ENCODE measurements at places on chromosomes 7 and 10.

DNA sequence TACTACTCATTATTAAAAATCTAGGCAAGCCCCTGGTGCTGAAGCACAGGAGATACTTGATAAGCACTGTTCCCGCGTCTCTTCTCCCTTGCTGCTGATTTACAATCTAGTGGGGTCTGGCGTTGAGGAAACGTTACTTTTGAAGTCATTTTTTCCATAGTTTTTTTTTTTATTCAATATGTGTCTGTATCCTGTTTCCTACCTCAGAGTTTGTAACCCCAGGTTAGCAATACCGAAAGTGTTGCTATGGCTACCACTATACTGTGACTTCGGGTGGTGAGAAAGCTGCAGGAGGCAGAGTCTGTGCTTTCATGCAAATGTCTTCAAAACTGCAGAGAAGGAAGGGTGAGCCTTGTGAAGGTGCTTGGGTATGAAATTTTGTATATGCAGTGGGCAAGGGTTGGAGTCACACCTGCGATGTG is 458.8 kb upstream of the GHITM start:
- DNase-seq = peak; percentile 30

DNA sequence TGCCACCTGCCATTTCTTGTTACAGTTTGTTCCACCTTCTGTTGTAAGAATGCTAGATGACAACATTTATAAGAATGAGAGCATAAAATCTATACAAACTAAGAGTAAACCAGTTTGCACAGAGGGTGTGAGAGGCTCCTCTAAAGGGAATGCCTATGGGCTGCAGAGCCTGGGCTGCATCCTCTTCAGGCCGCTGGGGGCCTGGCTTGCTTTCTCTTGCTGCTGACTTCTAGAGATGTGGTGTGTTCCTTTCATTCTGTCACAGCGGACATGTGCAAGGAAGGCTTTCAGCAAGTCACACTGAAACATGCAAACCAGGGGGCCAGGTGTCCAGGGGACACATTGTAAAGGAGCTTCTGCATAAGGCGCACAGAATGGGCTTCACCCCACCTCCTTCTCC is 7.1 kb upstream of the ATP6V1F start:
- DNase-seq = no peak

- no peak for DNase-seq
Measured at GRCh38 chr7:33422825-33423645, 293.7 kb downstream of the BBS9 start.

- no peak for DNase-seq
Measured at GRCh38 chr7:107922886-107923285, 31.9 kb downstream of the DLD start.

DNA sequence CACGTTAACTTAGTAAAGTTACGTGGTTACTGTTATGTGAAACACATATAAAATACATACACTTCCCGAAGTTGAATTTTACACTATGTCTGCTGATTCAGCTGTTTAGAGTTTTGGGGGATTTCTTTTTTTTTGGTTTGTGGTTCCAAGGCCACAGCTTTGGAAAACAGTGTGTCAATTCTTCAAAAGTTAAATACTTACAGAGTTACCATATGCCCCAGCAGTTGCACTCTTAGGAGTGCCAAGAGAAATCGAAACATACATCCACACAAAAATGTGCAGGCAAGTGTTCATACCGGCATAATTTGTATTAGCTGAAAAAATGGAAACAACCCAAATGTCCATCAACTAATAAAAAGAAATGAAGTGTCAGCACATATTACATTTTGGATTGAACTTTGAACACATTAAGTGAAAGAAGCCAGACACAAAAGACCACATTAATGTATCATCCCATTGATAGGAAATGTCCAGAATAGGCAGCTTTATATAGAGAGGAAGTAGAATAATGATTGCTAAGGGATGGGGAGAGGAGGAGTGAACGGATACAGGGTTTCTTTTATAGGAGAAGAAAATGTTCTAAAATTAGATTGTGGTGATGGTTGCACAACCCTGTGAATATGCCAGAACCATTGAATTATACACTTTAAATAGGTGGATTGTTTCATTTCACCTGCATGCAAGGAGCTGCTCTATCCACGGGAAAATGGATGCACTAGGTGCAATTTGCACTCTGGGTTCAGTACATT is 17.6 kb downstream of the APBB1IP start:
- no peak for DNase-seq

DNA sequence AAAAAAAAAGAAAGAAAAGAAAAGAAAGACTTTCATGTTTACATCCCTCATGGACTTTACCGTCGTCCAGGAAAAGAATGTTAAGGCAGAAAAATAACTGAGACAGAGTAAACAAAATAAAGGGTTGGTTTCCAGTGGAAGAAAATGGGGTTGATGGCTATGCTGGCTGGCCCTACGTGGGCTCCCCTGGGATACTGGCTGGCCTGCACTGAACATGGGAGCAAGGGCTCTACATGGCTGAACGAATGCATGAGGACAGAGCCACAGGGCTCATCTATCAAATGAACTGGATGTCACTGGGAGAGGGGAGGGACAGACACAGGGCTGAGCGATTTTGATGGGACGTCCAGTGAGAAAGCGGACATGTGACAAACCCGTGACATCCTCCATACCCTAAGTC is 2.5 kb upstream of the UCMA start:
- DNase-seq = no peak

- no peak for DNase-seq
Measured at GRCh38 chr10:33133557-33133956, 175.5 kb upstream of the ITGB1 start.

DNA sequence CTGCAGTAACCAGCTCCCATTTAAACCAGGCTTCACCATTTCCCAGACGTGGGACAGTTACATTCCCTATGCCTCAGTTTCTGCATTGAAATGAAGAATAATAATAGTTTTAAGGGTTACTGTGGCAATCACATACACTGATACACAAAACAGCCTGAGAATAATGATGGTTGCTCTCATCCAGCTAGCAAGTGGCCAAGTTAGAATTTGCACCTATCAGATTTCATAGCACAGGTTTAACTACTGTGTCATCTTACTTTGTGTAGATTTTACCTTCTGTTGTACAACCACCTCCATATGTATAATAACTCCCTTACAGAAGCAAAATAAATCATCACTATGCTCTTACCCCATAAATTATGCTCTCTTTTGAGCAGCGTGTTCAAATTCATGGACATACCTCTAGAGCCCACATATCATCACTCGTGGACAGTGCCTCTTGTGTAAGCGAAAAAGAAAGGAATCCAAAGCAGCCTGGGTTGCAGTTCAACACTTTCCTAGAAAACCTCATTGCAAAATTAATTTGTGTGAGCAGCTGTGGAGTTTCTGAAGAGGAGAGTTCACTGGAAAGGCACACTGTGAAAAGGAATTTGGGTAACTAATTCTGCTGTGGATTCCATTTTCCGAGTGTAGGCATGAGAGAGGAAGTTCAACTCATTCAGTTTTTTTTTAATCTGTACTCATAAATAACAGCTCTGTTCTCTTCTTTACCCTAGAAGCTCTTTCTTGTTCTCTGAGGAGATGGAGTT is 492.5 kb downstream of the ARL4A start:
- no peak for DNase-seq

DNA sequence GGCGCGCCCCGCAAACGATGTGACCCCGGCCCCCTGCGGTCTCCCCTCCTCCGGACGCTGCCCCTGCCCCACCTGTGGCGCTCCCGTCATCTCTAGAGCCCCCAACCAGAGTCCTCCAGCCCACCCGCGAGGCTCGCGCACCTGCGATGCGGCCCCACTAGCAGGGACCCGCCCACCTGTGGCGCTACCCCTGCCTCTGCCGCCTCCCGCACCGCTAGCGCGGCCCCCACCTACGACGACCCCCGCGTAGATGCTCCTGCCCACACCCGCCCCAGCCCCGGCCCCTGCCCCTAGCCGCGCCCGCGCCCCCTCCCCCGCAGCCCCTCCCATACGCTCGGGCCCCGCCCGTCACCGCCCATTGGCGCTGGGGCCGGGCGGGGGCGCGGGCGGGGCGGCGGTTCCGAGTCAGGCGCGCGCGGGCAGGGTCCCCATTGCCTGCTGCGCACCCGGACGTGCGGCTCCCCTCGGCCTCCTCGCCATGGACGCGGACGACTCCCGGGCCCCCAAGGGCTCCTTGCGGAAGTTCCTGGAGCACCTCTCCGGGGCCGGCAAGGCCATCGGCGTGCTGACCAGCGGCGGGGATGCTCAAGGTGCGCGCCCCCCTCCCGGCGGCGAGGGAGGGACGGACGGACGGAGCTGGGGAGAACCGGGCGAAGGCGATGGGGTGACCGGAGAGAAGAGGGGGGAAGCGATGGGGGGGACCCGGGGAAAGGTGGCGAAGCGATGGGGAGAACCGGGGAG is at the start of gene PFKP:
Gene PFKP, plus strand, starts transcription at position 431 of the 741 bp plus-strand sequence. Its CDS starts 48 bp downstream, at position 479.
- peak; percentile 60 for DNase-seq

DNA sequence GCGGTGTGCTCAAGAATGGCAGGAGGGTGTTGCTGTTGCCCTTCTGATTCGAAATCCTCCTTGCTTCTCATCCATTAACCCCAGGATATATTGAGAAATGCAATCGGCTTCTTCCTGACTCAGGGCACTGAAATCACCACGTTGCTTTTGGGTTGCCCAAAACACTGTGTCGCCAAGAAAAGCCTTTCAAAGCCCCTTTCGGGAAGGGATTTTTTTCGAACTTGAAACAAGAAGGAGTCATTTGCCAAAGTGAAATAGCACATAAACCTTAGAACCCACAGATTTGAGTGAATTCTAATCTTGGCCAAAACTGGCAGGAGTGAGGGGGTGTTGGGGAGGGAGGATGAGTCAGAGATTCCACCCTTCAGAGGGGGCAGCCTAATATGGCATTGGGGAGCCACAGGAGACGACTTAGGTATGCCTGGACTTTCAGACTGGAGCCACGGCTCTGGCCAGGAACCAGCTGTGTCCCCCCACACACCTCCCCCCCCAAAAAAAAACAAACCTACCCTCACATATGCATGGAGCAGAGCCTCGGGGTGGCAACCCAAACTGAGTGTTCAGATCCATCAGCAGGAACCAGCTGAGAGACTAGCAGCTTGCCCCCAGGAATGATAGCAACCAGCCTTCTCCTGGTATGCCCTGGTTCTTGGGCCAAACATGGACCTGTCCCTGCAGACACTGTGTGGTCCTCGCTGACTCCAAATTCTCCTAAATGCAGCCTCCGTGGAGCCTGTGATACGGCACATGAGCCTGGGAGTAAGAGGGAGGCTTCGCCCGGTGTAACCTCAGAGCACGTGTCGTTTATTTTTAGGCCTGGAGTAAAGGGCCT is 138.4 kb downstream of the FGFR2 start:
- DNase-seq = no peak

All from GM12892 (cell line).